ENCODE measurements at places on chromosomes 16 and 17. TPM values are rescaled to one million over a fixed set of nuclear protein-coding genes. Genes with fewer than 3 reads are reported as not detected.

The TNFRSF17 gene
- not detected for total RNA-seq

- no peak for DNase-seq
Measured at GRCh38 chr17:48153691-48154358, 46.3 kb downstream of the SNX11 start.

The KRT33B gene
- not detected for total RNA-seq

The PRSS27 gene
- total RNA-seq = 0.30 TPM

The IRX3 gene
- total RNA-seq = 38.8 TPM

DNA sequence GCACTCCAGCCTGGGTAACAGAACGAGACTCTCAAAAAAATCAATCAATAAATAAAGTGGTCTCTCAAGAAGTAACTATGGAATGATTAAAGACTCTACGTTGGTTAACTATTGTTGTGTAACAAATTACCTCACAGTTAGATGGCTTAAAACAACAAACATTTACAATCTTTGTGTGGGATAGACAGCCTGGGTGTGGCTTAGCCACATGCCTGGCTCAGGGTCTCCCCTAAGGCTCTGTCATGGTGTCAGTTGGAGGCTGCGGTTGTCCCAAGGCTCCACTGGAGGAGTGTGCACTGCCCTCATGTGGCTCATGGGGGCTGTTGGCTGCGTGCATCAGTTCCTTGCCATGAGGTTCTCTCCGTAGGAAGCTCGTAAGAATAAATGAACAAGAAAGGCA lies 294.5 kb downstream of the SNX29 start:
- DNase-seq = no peak

GRCh38 chr16:77414752-77415231 lies 20.0 kb downstream of the ADAMTS18 start:
- no peak for DNase-seq

DNA sequence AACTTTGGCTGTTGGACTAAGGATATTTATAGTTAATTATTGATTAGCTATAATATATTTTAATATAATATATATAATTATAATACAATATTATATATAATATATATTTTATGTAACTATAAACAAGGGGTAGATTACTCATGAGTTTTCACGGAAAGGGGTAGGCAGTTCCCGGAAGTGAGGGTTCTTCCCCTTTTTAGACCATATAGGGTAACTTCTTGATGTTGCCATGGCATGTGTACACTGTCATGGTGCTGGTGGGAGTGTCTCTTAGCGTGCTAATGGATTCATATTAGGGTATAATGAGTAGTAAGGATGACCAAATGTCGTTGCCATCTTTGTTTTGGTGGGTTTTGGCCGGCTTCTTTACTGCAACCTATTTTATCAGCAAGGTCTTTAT lies 315.6 kb downstream of the WWOX start:
- DNase-seq = no peak

- peak; percentile 2 for DNase-seq
Measured at GRCh38 chr16:90018297-90018651, 982 bp downstream of the DBNDD1 start.
